CD8-positive, alpha-beta T cell (primary cell): ENCODE measurements at places on chromosomes 4 and X.

DNA sequence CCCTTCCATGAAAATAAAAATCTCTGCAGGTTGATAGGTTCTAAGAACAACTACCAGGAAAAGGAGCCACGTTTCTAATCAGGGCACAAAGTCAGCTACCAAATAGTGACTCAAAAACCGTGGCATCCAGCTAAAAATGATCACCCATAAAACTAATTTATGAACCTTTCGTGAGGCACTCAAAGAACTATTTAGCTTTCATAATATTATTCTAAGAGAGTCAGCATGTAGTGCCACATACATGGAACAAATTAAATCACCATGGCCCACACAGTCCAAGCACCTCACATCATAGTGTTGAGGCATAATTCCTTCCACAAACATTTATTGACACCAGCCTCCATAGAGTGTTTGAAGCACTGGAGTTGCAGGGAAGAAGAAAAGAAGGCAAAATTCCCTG lies 252.0 kb upstream of the PPARGC1A start:
- no peak for DNase-seq

DNA sequence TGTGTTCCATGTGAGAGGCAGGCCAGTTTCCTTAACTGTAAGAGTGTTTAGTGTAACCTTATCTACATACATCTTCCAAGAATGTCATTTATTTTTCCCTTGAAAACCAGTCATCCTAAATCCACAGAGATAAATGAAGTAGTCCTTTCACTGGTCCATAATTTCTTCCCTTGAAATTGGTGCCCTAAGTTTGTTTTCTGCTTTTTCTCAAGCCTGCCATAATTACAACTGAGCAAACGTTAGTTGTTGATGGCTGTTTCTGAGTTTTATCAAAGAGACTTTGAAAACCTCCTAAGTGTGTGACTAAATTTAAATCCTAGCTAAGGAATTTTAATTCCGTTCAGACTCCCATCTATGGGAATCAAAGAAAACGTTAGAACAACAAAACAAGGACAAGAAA lies 3.6 kb upstream of the TDO2 start:
- DNase-seq, result no peak

- DNase-seq, result no peak
Measured at GRCh38 chr4:108831291-108831690, 68.4 kb upstream of the ETNPPL start.

- no peak for DNase-seq
Measured at GRCh38 chr4:111961809-111962208, 183.4 kb upstream of the FAM241A start.

- DNase-seq, result no peak
Measured at GRCh38 chr4:22680065-22680642, 12.6 kb upstream of the GBA3 start.

- no peak for DNase-seq
Measured at GRCh38 chrX:54089191-54089590, 44.9 kb upstream of the PHF8 start.

GRCh38 chrX:149363965-149364364 lies 141.1 kb downstream of the IDS start:
- DNase-seq, result no peak
